ENCODE measurements at places on chromosomes 13 and 19.

DNA sequence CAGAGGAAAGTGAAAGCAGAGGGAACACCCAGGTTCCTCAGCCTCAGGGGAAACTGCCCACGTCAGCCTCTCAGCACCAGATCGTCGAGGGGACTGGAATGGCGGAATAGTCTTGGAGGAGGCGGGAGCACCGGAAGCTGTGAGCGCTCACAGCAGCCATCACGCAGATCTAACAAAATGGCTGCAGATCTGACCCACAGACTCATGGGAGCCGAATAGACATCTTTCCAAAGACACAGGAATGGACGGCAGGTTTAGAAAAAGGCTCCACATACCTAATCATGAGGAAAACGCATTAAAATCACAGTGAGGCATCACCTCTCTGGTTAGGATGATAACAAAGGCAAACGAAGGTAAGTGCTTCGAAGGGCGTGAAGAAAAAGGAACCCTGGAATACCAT, 11.8 kb upstream of the LILRA2 start:
- DNase-seq = no peak

DNA sequence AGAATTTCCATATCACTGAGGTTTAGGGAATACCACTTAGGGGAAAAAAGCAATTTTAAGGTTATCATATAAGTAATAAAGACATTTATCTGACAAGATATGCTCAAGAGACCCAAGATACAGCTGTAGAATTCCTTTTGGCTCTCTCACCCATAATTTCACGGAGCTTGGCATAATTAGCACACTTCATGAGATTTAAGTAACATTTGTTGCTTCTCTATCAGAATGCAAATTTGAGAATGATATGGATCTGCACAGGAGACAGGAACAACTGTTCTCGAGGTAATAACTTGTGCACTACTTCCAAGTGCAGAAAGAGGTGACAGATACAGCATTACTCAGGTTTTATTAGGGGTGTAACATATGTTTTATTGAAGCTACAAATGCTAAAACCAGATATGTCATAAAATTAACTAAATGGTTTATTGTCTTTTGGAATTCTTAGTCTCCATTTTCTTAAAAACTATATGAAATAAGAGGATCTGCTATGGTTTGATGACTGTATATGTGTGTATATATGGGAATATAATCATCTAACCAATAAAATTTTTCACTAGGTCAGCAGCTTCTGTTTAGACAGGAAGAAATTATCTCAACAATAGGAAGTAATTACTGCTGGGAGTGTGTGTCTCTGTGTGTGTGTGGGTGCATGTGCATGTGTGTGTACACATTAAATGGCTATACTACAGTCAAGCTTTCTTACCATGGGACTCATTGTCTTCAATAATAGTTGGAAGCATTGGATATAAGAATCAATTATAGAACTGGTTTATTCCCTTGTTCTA, 401.3 kb downstream of the PCDH17 start:
- no peak for DNase-seq

DNA sequence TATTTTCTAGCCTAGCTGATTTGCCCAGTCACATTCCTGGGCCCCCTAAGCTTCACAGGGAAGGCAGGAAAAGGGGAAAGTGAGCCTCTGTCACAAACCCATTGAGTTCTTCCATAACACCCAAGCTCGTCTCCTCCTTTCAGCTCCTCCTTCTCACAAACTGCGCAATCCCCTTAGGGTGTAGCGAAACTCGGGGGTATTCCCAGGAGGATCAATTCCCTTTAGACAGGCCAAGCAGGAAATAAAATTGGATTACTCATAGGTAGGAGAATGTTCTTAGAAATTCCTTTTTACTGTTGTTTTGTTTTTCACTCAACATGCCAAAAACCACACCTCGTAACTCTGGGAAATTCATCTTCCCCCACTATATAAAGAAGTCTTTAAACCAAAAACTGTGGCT, 139.3 kb downstream of the IRS2 start:
- DNase-seq = no peak

DNA sequence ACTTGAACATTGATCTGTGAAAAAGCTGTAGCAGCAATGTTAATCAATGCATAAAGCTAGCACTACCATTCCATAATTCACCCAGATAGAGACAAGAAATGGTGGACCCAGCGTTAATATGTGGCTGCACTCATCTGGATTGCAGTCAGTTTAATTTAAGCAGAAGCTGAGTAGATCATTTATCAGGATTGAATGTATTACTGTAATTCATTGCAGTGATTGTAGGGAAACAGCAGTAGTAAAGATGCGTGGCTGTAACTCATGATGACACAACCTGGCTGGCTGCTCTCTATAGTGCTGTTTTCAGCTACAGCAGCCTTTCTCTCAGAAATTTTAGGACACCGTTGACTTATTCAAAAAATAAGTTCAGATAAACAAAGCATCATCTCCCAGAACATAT, 499.5 kb upstream of the SLITRK6 start:
- DNase-seq = no peak

DNA sequence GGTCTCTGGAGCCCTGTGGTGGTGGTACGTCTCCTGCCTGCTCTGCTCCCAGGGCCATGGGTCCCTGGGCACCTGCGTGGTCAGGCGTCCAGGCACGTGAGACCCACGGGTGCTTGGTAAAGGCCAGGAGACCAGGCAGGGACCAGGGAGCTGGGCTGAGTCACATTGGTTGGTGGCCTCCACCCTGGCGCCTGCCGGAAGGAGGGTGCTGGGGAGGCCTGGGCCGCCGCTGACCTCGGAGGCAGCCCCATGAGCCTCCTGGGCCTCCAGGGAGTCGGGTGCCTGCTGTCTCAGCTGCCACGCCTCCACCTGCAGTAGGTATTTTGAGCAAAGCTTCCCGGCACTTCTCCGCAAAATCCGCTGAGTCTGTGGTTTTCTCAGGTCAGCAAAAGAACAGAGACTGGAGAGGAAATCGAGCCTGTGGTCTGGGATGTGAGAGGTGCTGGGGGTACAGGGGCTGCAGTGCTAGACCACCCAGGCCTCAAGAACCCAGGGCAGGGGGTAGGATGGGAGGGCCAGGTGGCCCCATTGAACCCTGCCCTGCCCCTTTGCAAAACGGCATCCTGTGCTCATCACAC, 3.6 kb upstream of the PLK5 start:
- no peak for DNase-seq

GRCh38 chr13:49455007-49455398, 10.9 kb downstream of the SETDB2 start:
- no peak for DNase-seq

Data from right atrium auricular region (tissue), 2 donors.